ENCODE measurements at places on chromosomes 5 and 9.

GRCh38 chr5:111432883-111433536 lies 79.3 kb downstream of the STARD4 start:
- DNase-seq, result no peak

- DNase-seq, result no peak
Observed at GRCh38 chr9:38039090-38039906, 29.7 kb downstream of the SHB start.

- no peak for DNase-seq
Observed at GRCh38 chr5:75886706-75887105, 169.5 kb upstream of the POC5 start.

DNA sequence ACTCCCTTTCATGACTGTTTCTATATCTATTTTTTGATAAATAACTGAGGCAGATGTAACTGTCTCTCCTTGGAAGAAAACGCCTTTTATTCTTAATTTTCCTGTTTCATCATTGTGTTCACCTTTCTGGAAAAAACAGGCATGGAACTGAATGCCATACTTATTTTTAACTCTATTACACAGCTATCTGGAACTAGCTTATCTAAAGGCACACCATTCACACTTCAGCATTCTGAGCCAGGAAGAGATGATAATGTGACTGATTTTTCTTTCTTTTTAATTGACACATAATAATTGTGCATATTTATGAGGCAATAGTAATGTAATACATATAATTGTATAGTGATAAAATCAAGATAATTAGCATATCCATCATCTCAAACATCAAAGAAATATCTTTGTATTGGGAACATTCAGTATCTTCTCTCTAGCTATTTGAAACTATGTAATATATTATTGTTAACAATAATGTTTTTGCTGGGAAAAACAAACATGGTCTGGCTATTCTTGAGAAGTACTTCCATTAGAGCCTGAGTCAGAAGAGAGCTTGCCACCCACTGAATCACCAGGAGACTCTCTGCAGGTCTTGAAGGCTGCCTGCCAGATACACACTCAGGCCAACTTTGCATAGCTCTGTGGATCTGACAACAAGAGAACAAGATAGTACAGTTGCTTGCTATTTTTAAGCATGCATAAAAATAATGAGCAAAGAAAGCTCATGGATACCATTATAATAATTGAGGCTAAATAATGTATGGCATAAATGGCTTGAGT lies 501.0 kb upstream of the EDIL3 start:
- DNase-seq, result no peak

GRCh38 chr5:89255845-89256463 lies 373.0 kb upstream of the MEF2C start:
- DNase-seq, result peak; percentile 4

- peak; percentile 62 for DNase-seq
Observed at GRCh38 chr9:35791297-35791921, at the start of gene NPR2. Gene NPR2 (plus strand): TSS chr9:35791591. CDS start chr9:35792409, 818 bp downstream.

DNA sequence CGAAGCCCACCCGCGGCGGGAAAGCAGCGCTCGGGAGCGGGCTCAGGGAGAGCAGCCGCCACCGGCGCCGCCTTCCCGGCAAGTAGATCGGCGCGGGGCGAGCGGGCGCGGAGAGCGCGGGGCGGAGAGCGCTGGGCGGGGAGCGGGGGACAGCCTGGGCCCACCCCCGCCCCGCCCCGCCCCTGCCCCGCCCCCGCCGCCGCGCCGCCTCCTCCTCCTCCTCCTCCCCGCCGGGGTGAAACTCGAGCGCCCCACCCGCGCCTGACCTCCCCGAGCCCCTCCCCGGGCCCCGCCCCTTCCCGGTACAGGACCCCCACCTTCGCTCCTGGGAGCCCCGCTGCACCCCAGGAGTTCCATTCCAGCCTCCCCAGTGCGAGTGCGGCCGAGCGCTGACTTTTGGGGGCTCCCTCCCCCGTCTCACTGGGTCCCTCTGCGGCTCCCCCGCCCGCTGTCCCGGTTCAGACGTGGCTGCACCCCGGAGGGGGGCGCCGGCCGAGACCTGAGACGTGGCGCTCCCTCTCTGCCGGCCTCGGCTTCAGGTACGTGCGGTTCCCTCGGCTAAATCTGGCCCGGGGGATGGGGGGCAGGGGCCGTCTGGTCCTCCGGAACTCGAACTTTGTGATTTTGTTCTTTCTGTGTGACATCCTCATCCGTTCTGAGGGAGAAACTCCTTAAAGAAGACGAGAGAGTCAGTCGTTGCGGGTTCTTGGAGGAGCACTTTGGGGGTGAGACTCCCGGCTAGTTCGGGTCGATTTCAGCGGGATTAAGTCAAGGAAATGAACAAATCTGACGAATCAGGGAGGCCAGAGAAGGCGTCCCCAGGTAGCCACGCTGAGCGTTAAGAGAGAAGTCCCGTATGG lies at the start of gene SEMA5A:
Gene SEMA5A, minus strand, starts transcription at position 84 of the 860 bp plus-strand sequence. CDS start 166,129 bp downstream, outside the sequence.
- DNase-seq, result peak; percentile 63

GRCh38 chr5:177545487-177546257 lies 8.7 kb downstream of the FAM193B start:
- DNase-seq, result no peak

DNA sequence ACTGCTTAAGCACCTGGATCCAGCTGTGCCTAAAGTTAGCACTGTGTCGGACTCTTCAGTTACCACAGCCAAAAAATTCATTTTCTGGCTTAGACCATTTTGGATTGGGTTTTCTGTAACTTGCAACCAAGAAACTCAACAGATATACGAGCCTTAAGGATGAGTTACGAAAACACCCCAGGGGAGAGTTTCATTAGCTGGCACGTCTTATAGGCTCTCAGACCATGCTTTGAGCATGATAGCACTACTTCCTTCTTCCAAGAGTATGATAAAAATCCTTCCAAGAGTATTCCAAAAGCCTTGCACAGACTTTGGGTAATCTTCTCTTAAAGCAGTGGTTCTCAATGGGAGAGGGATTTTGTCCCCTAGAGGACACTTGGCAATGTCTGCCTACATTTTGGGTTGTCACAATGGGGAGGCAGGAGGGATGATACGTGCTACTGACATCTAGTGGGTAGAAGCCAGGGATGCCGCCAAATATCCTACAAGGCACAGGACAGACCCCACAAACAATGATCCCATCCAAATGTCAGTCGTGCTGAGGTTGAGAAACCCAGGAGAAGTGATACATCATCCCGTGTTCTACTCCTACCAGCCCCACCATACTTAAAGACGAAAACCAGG lies 64.8 kb downstream of the SMIM23 start:
- no peak for DNase-seq

DNA sequence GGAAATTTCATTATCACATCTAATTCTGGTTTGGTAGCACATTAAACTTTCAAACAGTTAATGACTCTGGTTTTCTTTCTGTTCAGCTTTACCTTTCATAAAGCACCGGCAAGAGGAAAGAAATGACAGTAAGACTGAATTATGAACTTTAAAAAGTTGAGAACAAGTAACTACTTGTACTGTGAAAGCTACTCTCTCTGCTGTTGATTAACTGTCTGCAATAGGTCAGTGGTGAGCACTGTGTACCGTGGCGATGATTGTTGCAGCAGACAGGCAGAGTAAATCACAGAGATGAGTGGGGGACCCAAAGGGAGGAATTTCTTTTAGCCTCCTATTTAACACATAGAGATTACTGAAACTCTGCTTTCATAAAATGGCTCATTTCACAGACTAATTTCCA lies 74.0 kb upstream of the MEF2C start:
- DNase-seq, result no peak

- no peak for DNase-seq
Observed at GRCh38 chr5:66239034-66239433, 94.9 kb downstream of the SREK1 start.

DNA sequence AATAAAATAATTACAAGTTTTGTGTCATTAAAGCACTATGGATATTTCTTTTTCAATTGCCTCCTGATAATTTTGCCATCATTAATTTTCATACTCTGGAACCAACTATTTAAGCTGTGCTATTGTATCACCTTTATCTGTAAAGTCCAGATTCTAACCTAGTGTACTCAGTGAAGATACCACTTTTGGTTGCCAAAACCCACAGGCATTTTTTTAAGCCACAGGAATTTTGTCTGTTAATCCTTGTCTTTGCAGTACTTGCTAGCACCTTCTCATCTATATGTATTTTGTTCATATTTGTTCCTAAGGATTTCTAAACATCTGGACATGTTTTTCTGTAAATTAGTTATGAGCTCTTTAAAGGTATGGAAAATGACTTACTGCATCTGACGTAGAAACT lies 481.4 kb upstream of the DAB2 start:
- DNase-seq, result no peak

GRCh38 chr9:131100445-131100844 lies 4.1 kb downstream of the AIF1L start:
- DNase-seq, result no peak

- no peak for DNase-seq
Observed at GRCh38 chr5:89313804-89314588, 431.0 kb upstream of the MEF2C start.

GRCh38 chr5:140235791-140236551 lies 61.0 kb downstream of the CYSTM1 start:
- no peak for DNase-seq

DNA sequence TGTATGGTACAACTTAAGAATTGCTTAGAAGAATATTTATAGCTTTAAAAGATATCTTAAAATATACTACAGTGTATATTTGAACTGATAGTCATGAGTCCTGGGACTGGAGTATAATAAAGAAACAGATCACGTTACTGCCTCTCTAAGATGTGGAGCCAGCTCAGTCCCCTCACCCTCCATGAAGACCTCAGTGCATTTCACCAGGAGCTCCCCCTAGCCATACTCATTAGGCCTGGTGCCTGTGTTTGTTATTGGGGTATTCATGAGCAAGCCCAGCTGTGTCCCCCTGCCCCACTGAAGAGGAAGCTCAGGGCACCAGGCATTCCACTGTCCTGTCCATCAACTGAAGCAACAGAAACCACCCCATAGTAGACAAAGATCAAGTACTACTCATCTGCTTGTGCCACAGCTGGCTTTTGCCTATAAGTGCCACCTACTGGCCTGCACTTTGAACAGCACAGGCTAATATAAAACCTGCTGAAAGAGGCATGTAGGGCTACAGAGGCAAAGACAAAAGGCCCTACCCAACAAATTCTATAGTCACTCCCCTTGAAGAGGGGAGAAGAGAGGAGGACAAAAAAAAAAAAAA lies 850.2 kb upstream of the NUDT12 start:
- no peak for DNase-seq

DNA sequence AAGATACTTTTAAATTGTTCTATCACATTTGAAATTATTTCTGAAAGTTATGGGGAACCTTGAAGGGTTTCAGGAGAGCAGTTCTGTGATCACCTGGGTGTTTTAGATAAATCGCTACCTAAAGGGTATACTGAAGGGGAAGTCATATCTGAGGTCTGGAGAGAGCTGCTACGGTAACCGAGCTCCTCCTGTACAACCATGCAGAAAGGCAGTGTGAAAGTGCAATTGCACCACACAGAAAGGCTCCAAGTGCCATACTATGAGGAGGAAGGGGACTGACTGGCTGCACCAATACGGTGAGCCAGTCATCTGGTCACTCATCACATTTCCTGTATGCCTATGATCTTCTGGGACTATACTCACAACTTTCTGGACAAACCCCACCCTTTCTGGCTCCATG lies 241.4 kb upstream of the SLC24A2 start:
- no peak for DNase-seq

DNA sequence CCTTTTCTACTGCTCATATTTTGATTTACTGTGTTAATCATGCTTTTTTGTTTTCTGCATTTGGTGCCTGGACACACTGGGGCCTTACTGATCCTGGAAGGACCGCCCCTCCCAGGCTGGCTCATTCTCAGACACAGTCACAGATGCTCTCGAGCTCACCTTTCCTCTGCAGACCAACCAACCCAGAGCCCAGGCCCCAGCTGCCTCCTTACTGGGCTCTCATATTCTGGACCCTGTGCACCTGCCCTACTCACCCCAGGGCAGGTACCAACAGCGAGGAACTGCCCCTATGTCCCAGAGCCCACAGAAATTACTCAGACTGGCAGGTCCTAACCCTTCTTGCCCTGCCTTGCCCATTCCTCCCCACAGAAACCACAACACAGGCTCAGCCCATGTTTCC lies 6.6 kb upstream of the OR2V2 start:
- no peak for DNase-seq

GRCh38 chr5:77643654-77644370 lies 5.3 kb upstream of the OTP start:
- peak; percentile 22 for DNase-seq

DNA sequence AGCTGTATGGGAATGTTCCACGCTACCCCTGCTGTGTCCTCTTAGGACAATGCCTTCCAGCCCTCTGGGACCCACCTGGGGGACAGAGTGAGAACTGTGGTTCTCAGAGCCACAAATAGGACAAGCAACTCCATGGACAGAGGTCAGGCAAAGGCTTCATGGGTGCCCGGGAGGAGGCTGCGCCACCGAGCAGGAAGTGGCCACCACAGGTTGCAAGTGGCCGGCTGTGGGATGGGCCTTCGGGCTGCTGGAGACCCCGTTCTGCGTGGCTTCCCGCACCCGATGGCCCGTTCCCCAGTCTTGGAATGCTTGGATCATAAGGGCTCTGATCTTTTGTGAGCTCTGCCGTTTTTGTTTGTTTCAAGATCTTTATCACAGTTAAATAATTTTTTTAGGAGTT lies 118.8 kb downstream of the BOD1 start:
- no peak for DNase-seq

DNA sequence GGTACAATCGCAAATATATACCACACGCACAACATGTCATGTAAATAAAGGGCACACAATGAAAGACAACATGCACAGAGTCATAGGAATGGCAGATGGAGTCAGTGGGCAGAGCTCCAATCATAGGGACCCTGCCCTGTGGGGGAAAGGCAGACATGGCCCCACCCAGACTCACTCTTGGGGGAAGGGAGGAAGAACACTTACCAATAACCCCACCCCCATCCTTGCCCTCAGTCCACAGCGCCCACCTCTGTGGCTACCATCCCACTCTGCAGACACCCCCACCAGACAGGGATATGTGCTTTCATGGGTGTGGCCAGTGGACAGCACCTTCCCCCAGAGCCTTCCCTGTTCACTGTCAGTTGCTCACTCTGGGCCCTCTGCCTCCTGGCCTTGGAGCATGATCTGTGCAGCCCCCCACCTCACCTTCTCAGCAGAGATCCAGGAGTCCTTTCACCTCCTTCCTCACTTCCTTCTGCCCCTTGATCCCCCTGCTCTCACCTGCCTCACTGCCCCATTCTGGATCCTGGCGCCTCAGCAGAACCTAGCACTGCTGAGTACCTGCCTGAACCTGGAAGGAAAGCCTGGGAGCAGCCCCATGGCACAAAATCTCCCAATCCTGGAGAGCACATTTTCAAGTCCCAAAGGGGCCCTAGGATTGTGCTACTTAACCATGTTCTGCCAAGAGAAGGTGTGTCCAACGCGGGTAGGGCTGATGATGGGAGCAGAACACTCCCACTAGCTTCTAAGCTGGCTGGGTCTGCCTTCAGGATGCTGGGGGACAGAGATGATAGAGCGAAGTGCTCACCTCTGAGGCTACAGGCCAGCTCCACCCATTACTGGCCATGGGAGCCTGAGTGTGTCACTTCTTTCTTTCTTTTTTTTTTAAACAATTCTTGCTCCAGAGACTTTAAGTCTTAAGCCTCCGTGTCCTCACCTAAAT lies 1.5 kb upstream of the PHF19 start:
- no peak for DNase-seq

All from retina (tissue), 1 donor.